Inflammatory macrophage (primary cell): ENCODE measurements at places on chromosomes 7 and 10.

DNA sequence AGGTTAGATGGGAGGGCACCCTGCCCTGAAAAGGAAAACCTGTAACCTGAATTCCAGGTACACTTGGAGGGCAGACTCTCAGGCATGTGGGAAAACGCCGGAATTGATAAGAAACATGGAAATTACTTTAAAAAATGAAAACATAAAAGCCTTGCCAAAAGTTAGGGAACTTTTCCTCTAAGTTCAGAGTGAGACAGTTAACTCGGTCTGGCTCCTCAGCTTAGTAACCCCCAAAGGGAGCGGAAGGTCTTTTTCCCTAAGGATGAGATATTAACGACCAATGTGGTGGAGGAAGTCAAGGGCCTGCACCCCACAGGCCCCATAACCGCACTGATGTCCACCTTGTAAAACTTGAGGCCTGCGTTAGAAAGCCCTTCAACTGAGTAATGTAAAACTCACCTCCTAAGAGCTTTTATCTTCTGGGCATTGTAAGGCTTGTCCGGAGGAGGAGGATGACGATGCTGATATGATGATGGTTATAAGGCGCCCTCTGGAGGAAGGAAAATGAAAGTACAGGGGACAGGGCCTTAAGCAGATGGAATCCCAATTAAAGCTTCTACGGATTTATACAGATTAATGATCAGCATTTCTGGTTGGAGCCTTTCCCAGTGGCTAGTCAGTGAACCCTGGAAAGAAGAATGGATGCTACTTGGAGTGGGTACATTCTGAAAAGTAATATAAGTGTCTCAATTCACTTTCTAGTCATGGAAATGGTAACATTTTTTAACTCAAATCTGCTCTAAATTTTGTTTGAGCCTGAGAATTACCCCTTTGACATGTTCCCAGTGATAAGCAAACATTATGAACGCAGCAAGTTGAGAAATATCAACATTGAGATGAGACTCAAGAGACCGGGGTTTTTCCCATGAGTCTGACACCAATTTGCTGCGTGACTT, 694 bp downstream of the COL1A2 start:
- DNase-seq: peak; percentile 49

DNA sequence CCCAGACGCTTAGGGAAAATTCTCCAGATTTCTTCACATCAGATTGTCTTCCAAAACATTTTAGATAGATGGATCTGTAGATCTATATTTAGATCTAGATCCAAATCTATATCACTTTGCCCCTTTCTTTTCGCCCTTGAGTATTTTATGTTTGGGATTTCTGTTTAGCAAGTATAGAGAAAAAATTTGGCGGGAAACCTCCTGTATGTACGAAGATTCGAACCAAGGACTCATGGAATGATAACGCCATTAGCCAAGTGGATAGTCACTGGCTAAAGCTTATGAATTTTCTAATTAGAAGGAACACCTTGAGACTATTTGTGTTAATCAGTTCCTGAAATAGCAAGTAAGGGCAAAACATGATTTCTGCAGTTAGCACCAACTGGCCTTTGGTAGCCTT, 1.2 kb downstream of the THNSL1 start:
- no peak for DNase-seq

- DNase-seq: peak; percentile 61
Observed at GRCh38 chr10:61975391-61975932, 74.0 kb downstream of the ARID5B start.

- no peak for DNase-seq
Observed at GRCh38 chr10:106956216-106956915, 208.1 kb downstream of the SORCS1 start.

GRCh38 chr10:93408783-93409182, 73.4 kb downstream of the MYOF start:
- DNase-seq: no peak

GRCh38 chr10:30536578-30536977, 93.0 kb downstream of the LYZL2 start:
- no peak for DNase-seq

DNA sequence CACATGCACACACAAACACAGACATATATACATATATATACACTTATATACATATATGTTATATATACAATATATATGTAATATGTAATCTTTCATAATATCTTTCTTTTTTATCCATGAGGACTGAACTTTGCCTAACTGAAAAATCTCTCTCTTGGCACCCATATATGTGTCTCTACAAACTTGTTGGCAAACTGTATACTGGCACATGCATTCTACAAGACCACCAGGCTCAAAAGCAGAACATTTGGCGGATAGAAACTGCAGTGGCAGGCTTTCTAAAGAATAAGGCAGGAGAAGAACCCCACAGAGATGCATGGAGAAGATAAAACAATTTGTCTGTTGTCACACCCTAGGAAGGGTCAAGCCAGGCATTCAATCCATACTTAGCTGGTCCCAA, 165.3 kb downstream of the NRG3 start:
- no peak for DNase-seq

DNA sequence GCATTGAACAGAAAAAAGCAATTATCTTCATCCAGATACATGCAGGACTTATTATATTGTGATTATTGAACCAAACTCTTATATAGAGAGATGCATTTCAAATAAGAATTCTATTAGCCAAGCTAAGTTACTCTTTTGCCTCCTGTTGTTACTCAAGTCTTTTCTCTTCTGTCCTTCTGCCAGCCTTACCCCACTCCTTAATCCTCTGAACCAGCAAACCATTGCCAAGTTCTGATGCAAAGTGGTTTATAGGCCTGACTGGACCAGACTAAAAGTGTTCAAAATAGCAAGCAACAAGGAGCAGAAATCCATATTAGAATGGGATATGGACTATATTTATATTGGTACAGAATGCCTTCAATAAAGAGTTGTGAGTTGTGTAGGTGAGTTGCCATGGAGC, 2.2 kb upstream of the SLC26A4 start:
- DNase-seq: no peak

- DNase-seq: no peak
Observed at GRCh38 chr7:42831718-42832522, 80.0 kb downstream of the C7orf25 start.

GRCh38 chr10:104084482-104085142, 1.1 kb downstream of the COL17A1 start:
- DNase-seq: no peak
